Adipocyte (in vitro differentiated cells): ENCODE measurements at places on chromosomes 5 and 9.

GRCh38 chr5:134063188-134063820 lies 51.2 kb upstream of the TCF7 start:
- no peak for DNase-seq

DNA sequence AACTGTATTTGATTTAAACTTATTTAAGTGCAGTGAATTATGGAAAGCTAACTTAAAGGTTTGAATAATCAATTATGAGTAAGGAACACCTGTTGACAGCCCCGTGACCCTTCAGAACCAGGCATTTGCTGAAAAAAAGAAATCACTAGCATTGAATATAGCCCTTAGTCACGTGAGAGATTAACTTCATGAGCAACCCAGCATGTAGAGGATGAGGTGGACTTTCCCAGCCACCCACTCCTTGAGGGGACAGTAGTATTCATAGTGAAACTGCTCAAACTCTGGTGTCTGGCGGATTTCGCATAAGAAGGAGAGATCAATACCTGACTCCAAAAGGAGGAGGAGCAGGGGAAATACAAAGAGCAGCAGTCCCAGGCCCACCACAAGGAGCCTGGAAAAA lies 184.8 kb upstream of the RASEF start:
- no peak for DNase-seq

GRCh38 chr5:97167435-97167834 lies 15.6 kb downstream of the RIOK2 start:
- DNase-seq = no peak

GRCh38 chr5:5826911-5827310 lies 404.4 kb downstream of the ICE1 start:
- no peak for DNase-seq

DNA sequence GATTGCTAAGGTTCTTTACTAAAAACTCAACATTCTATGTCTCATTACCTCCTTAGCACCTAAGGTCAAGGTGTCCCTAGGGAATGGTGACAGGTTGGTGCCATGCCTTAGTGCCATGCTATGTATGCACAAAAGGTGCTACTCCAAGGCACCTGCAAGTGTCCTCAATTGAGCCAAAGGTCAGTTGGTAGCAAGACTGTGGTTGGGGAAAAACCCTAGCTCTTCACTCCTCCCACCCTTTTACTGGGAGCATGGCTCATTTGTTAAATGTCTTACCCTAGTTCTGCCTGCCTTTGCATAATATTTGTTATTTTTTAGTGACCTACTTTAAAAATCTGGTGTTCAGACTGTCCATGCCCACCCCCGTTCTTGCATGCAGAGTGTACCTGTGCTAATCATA lies 17.0 kb downstream of the ACO1 start:
- no peak for DNase-seq

- DNase-seq = no peak
Measured at GRCh38 chr9:16815079-16815478, 55.4 kb downstream of the BNC2 start.

GRCh38 chr5:112720576-112720975 lies 17.1 kb upstream of the APC start:
- no peak for DNase-seq

DNA sequence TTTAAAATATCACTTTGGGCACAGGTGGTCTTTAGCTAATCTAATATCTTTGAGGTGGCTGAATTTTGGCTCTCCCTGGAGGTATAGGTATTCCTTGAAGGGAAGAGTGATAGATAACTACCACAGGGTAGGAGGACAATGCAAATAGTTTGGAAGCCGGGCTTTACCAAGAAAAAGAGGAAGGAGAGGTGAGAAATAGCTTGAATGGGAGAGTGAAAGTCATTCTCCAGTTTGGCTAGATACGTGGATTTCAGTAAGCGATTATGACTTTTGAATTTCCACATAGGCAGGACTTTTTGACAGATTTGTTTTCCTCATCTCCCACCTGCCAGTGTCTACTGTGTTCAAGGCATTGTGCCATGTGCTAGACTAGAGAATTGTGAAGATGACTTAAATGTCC lies 45.5 kb downstream of the RASA1 start:
- DNase-seq = no peak

DNA sequence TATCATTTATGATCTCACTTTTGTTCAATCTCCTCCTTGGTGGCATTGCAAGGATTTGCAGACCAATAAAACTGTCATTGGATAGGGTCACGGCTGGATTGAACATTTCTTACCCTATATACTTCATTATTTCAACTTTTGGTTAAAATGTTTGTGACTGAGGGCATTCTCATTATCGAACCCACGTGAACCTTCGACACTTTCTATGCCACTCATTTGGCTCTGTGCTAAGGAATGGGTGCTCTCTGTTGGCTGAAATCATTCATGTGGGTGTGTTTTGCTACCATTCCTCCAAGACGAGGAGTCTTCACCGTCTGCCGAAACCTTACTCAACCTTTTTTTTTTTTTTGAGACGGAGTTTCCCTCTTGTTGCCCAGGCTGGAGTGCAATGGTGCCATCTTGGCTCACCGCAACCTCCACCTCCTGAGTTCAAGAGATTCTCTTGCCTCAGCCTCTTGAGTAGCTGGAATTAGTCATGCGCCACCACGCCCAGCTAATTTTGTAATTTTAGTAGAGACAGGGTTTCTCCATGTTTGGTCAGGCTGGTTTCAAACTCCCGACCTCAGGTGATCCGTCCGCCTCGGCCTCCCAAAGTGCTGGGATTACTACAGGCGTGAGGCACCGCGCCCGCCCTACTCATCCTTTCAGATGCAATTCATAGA lies 62.5 kb downstream of the CSNK1A1 start:
- no peak for DNase-seq

- DNase-seq = no peak
Measured at GRCh38 chr9:131034268-131034667, 25.3 kb downstream of the LAMC3 start.

- DNase-seq = no peak
Measured at GRCh38 chr9:88938189-88938588, 53.1 kb upstream of the S1PR3 start.

DNA sequence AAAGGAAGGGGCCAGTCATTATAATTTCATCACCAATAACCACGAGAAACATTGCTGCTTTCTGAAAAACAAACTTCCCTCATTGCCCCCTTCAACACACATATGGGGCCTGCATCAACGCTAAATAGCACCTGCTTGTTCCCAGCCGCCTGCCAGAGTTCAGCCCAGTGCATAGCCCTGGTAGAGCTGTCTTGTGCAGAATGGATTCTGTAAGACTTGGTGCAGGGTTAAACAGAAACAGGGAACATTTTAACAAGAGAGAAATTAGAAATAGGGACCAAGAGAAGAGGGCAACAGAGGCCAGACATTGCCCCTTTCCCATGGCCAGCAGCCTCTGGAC lies 56.7 kb downstream of the UBE2QL1 start:
- no peak for DNase-seq

DNA sequence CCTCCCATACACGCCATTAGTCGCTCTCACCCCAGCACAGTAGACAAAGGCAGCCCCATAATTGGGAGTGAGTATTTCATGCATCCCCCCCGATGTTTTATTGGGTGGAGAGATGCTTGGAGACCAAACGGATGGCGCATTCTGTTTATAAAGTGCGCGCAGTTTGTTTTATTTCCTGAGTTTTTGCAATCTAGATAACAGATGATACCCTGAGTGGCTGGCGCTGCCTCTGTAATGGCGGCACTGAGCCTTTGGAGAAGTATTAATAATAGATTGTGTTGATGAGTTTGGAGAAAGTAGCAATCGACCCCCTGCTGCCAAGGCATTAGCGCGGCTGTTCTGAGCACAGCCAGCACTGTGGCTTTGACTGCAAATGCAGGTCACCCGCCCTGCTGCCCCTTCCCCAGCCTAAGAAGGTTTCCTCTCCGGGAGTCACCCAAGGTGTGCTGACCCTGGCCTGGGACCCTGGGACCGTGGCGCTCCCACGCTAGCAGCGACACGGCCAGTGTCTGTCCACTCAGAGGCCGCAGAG lies 74.3 kb downstream of the LMX1B start:
- no peak for DNase-seq

GRCh38 chr5:142118155-142118686 lies 9.6 kb downstream of the NDFIP1 start:
- no peak for DNase-seq

DNA sequence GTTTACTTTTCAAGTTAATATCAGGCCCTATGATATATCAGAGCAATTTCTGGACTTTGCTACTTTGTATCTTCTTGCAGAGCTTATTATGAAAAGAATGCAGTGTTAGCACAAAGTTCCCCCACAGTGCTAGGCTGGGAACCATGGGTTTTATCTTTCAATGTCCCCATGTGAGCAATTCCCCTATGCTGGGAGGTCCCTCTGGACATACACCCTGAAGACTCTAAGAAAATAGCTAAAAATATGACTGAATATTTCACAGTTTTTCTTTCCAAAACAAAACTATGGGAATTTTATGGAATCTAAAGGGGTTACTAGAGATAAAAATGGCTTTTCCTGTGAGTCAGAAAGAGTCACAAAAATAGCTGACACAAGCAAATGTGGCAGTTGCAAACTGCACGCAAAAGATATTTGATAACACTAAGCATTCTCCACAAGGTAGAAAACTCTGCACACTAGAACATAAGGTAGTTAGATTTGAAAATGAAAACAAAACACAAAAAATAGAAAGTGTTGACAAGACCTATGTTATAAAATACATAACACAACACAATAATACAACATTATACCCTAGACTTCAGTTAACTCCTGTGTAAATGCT lies 487.5 kb upstream of the GRIN3A start:
- no peak for DNase-seq

- DNase-seq = no peak
Measured at GRCh38 chr5:123515904-123516303, 3.9 kb downstream of the CSNK1G3 start.
